Midbrain (tissue), 1 donor: ENCODE measurements at places on chromosomes 5 and 9.

GRCh38 chr9:137229903-137230704, 597 bp upstream of the SLC34A3 start:
- no peak for DNase-seq

GRCh38 chr5:141963701-141964100, 5.2 kb upstream of the RNF14 start:
- no peak for DNase-seq

DNA sequence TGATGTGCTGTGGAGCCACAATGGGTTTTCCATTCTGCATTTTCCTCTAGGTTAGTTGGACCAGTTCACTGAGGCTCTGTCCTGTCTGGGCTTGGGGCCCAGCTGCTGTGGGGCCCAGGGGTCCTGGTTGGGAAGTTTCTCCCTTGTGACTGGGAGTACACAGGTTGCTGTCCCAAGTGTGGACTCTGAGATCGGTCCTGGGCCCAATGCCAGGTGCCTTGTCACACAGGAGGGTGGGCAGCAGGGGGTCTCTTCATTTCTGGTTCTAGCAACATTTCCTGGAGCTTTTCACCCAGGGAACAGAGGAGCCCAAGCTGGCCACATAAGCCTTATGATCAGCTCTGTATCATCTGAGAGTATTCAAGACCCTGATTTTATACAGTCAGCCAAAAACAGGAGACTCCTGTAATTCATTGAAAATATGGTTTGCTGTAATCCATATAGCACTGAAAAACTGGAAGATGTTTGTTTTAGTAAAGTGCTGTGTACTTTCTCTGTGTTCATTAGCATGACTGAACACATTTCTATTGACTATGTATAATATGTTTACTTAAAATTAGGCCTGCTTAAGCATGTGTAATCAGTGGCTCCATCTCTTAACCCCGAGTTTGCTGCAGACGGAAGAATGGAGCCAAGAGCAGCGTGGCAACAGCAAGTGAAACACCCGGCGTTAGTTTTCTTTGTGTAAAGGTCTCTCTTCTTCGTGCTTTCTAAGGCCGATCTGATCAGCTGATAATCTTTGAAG, 62.5 kb downstream of the MVB12B start:
- DNase-seq, result no peak

GRCh38 chr5:96391921-96392320, 41.1 kb downstream of the PCSK1 start:
- DNase-seq, result no peak

DNA sequence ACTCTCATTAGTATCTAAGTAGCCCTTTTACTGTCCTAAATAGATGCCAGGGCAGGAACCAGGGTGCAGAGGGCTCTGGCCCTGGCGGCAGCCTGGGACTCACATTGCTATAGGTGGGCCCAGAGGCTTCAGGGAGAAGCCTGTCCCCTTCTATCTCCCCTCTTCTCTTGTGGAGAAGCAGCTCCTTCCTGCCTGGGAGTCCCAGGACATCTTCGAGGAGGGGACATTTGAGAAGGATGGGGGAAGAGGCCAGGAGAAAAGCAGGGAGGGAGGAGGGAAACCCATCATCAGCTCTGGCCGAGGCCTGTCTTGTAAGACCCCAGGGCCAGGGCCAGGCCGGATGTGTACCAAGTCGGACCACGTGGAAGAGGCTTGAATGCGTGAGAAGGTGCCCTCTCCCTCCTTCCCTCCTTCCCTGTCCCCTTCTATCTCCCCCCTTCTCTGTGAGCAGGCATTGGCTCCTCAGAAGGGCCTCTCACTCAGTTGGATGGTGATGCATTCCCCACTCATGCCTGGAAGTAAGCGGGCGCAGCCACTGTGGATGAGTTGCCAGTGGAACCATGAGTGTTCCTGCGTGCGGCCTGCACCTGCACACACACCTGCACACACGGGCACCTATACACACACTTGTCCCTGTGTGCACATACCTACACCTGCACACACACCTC, 20.7 kb upstream of the LPCAT1 start:
- DNase-seq, result no peak

GRCh38 chr5:134289509-134290113, 63.7 kb upstream of the PPP2CA start:
- peak; percentile 75 for DNase-seq
